H4 (cell line): ENCODE measurements at places on chromosomes 1 and 21. TPM values are rescaled to one million over a fixed set of nuclear protein-coding genes. Genes with fewer than 3 reads are reported as not detected.

DNA sequence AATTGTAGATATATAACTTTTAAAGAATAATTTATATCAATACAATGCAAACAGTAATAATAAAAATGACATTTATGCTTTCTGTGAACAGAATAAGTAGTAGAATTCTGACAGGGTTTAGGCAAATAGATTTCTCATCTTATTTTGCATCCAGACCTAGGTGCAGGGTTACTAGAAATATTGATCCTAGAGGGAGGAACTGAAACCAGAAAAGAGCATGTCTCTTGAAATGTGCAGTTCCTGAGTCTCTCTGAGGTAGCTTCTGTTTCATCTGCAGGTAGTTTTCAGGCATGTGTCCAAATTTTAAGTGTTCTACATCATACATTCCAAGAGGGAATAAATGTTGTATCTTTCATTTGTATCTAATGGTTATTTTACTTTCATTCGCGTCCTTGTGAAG lies 631.9 kb upstream of the ADGRL4 start:
- DNase-seq, result no peak

DNA sequence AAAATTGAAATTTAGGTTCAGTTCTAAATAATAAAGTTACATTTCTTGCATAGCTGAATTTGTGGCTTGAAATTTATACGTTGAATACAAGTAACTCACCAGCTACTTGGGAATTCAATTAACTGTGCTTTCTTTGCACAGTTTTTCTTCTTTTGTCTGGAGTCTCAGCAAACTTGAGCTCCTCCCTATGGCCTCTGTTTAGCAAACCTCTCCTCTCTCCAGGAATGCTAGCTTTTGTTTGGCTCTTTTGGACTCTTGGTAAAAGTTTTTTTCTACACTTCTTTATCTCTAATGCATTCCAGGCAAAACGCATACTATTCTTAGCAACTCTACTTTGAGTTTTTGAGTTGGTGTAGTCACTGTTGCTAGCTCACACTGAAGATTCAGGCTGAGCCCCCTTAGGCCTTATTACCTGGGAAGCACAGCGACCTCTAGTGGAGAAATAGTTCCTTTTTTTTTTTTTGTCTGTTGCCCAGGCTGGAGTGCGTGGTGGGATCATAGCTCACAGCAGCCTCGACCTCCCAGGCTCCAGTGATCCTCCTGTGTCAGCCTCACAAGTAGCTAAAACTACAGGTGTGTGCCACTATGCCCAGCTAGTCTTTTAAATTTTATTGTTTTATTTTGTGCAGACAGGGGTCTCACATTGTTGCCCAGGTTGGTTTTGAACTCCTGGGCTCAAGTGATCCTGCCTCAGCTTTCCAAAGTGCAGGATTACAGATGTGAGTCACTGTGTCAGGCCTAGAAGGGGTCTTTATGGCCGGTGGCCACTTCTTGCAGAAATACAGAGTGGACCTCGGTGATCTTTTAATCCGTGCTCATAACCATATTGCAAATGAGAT lies 61.7 kb downstream of the CASQ2 start:
- peak; percentile 36 for DNase-seq

DNA sequence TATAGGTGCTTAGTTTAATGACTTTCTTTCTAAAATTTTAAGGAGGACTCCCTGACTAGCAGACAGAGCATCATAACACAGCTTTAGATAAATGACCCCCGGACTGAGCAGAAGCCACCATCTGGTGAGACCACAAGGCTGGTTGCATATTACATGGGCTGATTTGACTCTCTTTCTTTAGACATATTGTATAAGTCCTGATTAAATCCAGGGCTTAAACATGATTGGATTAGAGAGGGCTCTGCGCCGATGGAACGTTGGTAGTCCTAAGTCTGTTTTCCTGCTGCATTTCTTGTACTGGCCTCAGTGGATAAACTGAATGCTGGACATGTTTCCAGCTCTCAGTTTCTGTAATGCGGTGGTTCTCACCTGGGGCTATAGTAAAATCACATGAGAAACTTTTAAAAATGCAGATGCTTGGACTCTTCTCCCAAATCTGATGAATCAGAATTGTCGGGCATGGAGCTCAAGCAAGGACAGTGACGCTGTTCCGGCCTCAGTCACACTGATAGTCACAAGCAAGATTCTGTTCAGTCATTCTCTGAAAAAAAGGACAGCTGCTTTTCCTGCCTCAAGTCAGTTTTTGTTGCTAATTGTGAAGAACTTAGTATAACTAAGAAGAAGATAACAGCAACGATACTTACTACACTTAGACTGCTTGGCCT lies 16.6 kb downstream of the DDI2 start:
- DNase-seq, result no peak

The CHI3L1 gene
- total RNA-seq, result not detected in 2 replicates

GRCh38 chr1:168321945-168322344 lies 41.3 kb downstream of the TBX19 start:
- DNase-seq, result no peak

DNA sequence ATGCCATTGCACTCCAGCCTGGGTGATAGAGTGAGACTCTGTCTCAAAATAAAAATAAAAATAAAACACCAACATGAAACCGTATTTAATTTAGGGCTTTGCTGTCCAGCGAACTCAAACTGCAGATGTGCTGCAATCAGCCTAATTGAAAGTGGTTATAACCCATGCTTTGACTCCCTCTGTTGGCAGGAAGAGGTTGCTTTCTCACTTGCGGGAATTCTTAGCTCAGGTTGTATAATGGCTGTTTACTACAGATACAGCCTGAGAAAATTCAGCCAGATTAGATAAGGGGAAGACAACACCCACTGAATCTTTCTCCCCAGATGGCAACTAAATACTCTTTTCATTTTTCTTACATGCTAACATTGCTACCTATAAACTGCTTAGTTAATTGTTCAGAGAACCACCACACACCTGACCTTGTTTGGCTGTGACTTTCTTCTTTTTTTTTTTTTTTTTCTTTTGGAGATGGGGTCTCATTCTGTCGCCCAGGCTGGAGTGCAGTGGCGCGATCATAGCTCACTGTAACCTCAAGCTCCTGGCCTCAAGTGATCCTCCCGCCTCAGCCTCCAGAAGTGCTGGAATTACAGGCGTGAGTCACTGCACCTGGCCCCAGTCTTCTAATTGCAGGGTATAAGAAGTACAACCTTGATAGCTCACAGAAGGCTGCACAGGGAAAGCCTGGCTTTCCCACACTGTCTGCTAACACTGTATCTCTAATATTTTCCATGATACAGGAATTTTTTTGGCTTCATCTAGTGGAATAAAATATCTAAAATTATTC lies 34.6 kb downstream of the DNTTIP2 start:
- peak; percentile 68 for DNase-seq

DNA sequence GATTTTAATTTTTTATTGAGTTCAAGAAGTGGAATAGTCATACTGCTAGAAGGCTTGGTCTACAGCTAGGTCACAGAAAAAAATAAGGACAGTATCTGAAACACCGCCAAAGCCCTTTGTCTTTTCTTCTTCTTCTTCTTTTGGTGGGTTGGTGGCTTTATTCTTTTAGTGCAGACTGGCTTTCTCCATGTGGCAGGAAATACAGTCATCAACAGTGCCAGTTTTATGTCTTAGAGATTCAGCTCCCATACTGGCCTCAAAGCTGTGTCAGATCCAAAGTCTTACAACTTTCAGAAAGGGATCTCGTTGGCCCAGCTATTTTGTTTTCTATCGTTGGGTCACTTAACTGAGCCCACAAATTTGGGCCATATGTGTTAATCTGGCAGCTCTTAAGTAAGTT lies 58.2 kb downstream of the FNBP1L start:
- no peak for DNase-seq

The AMY1C gene
- not detected in 2 replicates for total RNA-seq

DNA sequence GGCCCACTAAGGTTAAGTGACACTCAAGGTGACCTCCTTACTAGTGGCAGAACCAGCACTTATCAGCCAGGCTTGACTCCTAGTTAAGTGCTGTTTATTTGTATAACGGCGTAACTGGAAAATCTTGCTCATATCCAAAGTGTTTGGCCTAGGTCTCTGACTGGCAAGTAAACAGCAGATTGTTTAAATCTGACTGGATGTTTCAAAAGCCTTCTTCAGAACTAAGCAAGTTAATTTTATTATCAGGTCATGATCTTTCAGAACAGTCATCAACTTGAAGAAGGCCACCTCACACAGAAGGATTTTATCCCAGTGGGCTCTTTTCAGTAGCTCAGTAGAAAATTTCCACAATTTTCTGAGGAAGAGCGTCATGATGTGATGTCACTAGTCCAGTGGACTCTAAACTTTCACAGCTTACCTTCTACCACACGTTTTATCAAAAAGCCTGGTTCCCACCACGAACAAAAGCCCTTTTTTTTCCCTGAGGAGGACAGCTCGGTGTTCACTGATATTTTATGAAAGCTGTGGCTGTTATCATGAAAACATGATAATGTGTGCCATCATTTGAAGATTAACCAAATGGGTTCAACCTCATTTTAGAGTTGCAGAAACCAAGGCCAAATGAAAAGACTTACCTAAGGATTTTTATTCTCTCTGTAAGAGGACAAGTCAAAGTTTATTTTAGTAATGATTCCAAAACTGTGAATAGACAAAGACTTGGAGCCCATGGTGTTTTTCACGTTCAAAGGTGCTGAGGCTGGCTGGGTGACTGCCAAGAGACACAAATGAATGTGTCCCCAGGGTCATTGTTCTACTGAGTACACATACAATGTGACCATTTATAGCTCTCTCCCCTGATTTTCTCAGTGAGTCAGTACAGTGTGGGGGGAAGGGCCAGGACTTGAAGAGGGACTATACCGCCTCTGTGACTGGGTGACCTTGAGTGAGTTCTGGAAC lies 9.1 kb downstream of the SGIP1 start:
- peak; percentile 83 for DNase-seq

DNA sequence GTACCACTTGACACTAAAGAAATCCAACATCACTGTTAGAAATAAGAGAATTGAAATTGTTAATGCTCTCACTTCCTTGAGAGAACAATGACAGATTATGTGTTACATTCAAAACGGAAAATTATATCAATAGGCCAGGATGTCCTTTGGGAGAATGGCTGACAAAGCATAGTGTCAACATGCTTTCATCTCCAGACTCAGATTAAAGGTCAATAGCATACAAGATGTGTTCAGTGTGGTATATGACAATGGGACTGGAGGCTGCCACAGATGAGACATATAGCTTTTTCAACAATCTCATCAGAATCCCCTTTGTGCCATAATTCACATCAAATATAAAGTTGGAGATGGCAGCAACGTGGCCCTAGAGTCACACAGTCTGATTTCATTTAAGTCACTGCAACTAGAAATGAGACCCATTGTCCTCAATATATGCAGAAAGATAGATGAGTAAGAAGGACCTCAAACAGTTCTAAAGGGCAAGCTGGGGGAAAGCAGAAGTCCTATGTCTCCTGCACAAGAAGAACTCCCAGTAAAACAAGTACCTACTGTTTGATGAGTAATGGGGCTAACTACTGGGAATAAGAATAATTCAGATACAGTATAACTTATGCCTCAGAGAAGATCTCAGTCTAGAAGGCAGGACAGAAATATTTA lies 327.9 kb downstream of the TTLL7 start:
- no peak for DNase-seq

GRCh38 chr1:13513895-13514546 lies at the start of gene LRRC38:
Gene LRRC38 (minus strand): TSS chr1:13514003. CDS start chr1:13513593, 410 bp downstream.
- DNase-seq, result no peak

DNA sequence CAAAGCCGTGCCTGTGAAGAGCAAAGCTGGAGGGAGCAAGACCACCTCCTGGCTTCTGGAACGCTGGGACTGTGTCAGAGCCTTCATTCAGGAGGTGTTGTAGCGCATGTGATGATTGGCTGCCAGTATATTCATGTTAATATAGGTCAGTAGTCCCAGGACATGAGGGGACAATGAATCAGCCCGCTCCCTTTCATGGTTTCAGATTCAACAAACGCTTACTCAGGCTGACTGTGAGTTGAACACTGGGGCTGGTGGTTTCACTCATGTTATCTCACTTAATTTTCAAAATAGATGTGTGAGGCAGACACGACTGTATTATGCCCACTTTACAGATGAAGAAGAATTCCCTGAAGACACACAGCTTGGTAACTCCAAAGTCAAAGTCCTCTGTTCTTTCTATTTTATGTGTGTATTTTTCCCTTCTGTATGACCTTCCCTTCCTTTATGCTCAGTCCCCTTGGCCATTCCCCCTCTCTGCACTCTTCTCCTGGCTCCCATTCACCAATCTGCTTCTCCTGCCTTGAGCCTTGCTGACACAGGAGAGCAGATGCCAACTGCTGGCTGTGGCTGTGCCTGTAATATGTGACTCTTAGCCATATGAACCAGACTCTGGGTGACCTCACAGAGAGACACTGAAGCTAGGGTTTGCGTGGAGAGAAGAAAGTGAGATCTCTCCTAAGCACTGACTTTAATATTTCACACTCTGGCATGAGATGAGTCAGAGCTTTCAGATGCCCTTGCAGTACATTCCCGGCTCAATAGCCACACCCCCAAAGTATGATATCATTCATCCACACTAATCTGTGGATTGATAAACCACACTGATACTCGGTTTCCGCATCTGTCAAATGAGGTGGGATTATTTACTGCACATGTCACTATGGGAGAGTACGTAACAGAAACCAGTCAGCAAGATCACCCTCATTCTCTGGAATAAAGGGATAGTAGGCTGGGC lies 31.4 kb upstream of the KIRREL1 start:
- DNase-seq, result peak; percentile 45

GRCh38 chr1:46008585-46008984 lies 123.8 kb downstream of the PIK3R3 start:
- no peak for DNase-seq

GRCh38 chr21:31110430-31110829 lies 72.2 kb upstream of the KRTAP19-8 start:
- no peak for DNase-seq

The OR2AJ1 gene
- not detected in 2 replicates for total RNA-seq

The PLA2G2C gene
- total RNA-seq, result not detected in 2 replicates

DNA sequence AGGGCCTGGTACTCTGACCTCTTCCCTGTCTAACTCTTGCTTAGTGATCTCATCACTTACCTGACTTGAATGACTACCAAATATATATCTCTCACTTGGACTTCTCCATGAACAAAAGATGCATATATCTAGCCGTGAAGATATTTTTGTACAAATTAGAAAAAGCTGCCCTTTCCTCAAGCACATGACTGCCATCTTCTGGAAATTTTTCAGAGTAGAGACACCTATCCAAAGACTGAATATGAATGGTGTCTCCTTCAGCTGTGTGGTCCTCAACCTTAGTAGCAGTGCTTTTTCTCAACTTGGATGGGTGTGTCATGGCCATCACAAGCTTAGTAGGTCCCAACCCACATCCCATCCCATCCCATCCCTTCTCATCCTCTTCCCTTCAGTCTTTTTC lies 142.3 kb downstream of the DNM3 start:
- peak; percentile 11 for DNase-seq

The GUCA2B gene
- not detected in 2 replicates for total RNA-seq

GRCh38 chr1:37732111-37732780 lies 32.7 kb downstream of the EPHA10 start:
- no peak for DNase-seq

- no peak for DNase-seq
Observed at GRCh38 chr1:100912019-100912418, 16.1 kb downstream of the SLC30A7 start.
